ENCODE measurements at places on chromosomes 16 and 17.

DNA sequence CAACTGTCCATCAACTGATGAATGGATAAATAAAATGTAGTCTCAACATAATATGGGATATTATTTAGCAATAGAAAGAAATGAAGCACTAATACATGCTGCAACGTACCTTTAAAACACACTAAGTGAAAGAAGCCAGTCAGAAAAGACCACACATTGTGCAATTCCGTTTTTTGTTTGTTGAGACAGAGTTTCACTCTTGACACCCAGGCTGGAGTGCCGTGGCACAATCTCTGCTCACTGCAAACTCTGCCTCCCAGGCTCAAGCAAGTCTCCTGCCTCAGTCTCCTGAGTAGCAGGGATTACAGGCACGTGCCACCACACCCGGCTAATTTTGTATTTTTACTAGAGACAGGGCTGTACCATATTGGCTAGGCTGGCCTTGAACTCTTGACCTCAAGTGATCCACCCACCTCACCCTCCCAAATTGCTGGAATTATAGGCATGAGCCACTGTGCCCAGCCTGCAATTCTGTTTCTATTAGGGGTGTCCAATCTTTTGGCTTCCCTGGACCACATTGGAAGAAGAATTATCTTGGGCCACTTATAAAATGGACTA, 40.1 kb downstream of the SCNN1B start:
- DNase-seq = no peak

DNA sequence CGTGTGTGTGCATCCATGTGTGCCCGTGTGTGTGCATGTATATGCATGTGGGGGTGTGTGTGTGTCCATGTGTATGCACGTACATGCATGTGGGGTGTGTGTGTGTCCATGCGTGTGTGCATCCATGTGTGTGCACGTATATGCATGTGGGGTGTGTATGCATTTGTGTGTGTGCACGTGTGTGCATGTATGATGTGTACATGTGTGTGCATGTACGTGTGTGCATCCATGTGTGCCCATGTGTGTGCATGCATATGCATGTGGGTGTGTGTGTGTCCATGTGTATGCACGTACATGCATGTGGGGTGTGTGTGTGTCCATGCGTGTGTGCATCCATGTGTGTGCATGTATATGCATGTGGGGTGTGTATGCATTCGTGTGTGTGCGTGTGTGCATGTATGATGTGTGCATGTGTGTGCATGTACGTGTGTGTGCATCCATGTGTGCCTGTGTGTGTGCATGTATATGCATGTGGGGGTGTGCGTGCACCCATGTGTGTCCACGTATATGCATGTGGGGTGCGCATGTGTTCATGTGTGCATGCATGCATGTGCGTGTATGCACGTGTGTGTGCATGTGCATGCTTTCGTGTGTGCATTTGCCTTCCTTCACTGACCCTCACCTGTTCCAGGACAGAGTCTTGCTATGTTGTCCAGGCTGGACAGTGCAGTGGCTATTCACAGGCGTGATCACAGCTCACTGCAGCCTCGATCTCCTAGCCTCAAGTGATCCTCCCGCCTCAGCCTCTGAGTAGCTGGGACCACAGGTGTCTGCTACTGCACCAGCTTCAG, 129.6 kb upstream of the TNRC6C start:
- peak; percentile 21 for DNase-seq

DNA sequence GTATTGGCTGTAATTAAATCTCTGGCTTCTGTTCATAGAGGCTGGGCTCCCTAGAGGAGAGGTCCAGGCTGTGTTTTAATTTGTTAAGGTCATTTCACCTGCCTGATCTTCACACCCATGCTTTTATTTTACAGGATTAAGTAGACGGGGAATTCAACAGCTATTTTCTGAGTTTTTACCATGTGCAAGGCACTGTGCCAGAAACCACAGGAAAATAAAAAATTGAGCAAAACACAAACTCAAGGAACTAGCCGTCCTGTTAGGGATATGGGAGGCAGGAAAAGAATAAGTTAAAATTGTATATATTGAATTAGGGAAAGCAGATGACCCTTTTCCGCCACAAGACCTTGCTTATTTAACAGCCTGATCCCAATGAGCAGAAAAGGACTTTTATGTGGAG, 29.1 kb downstream of the HS3ST3A1 start:
- no peak for DNase-seq

- DNase-seq = no peak
Observed at GRCh38 chr16:19861811-19862327, 22.8 kb downstream of the GPRC5B start.

- no peak for DNase-seq
Observed at GRCh38 chr16:60651346-60651745, 1384.9 kb downstream of the CDH8 start.

DNA sequence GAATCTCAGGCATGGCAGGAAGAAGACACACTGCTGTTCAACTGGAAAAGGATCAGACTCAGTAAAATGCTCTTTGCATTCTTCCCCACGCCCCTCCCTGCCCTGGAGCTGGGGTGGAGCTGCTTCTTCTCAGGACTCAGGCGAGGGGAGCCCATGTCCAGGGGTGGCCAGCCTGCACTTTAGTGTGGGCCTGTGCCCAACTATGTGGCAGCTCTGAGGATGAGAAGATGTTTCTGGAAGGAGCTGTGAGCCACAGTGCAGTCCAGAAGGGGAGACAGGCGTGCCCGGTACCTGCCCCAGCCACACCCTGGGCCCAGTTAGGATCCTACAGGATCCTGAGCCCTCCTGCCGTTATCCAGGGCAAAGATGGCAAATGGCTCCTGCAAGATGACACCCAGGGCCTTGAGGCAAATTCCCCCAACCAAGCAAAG, 120.3 kb downstream of the ANKRD11 start:
- DNase-seq = no peak

- DNase-seq = no peak
Observed at GRCh38 chr17:56694825-56695224, 101.3 kb downstream of the NOG start.

DNA sequence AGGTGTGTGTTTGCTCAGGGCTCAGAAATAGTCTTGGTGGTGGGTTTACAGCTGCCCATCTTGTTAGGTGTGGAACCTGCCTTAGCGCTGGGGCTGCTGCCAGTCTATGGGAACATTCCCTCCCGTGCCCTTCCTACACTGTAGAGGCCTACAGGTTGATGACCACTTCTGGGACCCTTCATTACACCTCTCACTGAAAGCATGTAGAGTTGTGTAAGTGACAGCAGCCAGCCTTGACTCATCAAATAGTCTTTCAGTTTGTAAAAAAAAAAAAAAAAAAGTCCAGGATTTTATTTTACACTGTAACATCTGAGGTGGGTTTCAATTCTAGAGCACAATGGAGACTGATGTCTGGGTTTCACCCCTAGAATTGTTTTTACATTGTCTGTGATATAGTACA, 193.9 kb downstream of the SPECC1 start:
- DNase-seq = no peak

- DNase-seq = no peak
Observed at GRCh38 chr17:35423761-35424160, 8.5 kb downstream of the SLFN12 start.

- DNase-seq = no peak
Observed at GRCh38 chr17:8887301-8887700, 19.8 kb upstream of the PIK3R6 start.

- DNase-seq = no peak
Observed at GRCh38 chr16:85641776-85642176, 28.7 kb downstream of the GSE1 start.

GRCh38 chr16:2160915-2161551, 5.5 kb downstream of the TRAF7 start:
- DNase-seq = no peak

DNA sequence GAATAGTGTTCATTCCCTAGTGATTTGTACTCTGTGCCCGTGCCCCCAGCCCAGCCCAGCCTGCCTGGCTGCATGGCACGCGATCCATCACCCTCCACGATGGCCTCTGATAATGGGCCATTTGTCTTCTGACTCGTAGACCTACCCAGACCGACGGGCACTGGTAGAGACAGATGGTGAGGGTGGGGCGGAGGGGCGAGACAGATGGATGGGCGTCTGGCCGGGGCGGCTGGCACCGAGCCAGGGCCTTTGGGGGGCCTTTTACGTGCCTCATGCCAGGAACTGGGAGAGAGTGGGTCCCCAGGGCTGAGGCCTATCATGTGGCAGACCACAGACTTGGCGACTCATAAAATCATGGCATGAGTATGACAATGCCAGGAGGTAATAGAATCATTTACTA, 25.4 kb downstream of the CRHR1 start:
- no peak for DNase-seq

GRCh38 chr16:50309527-50310307, 43.4 kb downstream of the ADCY7 start:
- no peak for DNase-seq

- DNase-seq = no peak
Observed at GRCh38 chr17:74981318-74981978, 6.0 kb upstream of the CDR2L start.

GRCh38 chr16:87702325-87702811, 63.4 kb downstream of the KLHDC4 start:
- DNase-seq = peak; percentile 24

GRCh38 chr16:27246439-27246838, 22.1 kb downstream of the NSMCE1 start:
- no peak for DNase-seq

GRCh38 chr17:5127910-5128309, 12.1 kb downstream of the USP6 start:
- DNase-seq = no peak

DNA sequence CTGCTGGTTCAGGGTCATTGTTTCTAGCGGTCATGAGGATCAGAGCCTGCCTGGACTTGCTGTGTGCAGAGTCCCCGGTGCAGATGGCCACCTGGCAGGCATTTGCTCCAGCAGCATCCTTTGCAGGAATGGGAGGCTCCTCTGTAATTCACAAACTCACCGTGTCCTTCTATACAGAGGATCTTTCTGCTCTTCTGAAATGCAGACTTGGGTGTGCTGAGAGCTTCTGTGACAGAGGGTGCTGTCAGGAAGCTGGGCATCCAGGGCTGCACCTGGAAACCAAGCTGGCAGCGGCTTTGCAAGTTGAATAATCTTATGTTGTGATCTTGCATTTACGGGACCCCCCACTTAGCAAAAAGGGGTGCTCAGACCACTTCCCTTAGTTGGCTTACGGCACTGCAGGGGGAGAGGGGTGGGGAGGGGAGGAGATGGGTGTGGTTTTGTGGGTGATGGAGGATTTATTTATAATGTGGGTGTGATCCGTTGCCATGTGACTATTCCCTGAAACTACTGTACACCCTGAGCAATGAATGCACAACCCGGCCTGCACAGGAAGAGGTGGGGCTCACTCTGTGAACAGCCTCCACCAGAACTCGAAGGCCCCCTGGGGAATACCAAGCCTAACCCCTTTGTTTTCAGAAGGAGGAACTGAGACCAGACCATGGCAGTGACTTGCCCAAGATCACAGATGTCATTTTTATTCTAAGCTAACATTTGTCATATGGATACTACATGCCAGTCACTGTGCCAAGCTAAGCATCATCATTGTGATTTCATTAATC, 178.3 kb downstream of the PRKCB start:
- no peak for DNase-seq

DNA sequence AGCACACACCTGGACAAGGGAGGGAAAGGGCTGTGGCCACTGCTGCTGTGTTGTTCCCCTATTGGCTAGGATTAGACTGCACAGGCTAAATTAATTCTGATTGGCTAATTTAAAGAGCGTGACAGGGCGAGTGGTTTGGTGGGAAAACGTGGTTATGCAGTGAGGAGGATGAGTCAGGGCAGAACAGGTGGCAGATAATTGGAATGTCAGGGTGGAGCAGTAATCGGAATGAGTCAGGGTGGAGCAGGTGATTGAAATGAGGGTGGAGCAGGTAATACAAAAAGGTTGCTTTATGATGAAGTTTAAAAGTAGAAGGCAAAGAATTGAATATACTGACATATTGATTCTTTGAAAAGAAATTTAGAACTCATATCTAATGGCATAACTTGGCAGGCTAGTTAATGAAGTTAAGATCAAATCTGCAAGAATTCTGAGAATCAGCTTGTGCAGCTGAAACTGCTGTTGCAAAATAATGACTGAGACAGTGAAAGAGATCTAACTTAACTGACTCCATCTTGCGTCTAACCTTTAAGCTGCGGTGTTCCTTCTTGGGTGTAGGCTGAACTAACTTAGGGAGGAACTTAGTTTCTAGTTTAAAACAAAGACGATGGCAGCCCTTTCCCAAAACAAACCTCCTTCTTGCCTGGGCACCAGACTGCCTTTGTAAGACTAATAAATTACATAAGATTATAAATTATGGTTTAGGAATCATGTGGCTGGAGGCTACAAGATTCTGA, 174.3 kb downstream of the UTP18 start:
- peak; percentile 5 for DNase-seq

DNA sequence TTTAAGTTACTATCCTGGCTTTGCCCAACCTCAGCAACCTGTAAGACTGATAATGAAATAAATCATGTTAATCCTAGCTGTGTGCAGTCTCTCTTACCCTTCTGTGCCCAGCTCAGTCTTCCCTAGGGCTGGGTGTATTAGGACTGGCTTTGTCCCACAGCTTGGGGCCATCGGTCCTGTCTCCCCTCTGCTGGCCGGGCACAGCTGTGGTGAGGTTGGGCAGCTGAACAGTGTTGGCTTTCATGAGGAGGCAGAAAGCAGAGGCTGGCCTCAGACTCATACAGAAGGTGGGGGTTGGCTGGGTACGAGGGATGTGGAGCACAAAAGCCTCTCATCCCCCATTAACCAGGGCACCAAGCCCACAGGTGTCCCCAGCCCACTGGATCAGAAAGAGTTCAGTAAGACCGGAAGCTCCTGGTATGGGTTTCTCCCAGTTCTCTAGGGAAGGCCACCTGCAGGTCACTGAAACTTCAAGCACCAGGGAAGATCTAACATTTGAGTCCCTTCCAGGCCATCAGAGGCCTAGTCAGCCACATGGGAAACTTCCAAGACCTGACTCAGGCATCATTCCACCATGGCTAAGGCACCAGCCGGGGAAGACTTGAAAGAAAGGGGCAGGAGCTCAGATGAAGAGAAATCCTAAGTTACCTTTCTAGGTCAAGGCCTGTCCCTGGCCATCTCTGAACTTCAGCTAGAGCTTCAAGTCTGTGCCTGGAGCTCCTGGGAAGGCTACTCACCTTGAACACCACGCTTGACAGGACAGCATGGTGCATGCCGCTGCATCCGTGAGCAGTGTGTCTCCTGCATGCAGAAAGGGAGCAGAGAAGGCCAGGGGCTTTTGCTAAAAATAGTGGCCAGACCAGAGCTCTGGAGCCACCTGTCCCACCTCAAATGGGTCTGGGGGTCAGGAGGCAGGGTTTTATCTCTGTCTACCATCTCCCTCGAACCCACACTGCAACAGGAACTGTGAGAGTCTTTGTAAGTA, 8.8 kb downstream of the CNP start:
- DNase-seq = no peak

DNA sequence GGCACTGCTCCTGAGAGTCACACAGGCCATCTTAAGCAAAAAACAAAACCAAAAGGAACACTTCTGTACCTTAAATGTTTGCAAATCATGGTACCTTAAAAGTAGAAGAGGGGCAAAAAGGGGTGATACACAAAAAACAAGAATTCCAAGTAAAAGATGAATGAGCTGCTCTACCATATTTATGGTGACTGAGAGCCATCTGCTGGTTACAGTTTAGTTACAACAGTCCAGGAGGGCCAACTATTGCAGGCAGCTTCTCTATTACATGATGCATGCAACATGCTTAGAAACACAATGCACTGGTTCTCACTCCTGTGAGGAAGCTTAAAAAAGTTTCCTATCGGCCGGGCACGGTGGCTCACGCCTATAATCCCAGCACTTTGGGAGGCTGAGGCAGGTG, 53.5 kb downstream of the STX8 start:
- DNase-seq = peak; percentile 3

- no peak for DNase-seq
Observed at GRCh38 chr17:59315866-59316265, 15.6 kb upstream of the YPEL2 start.

Data from erythroblast (primary cell).